GM13977 (cell line): ENCODE measurements at places on chromosomes 3 and 15.
A peak's percentile ranks its signal among the peaks of the same experiment; 100 is the strongest.

DNA sequence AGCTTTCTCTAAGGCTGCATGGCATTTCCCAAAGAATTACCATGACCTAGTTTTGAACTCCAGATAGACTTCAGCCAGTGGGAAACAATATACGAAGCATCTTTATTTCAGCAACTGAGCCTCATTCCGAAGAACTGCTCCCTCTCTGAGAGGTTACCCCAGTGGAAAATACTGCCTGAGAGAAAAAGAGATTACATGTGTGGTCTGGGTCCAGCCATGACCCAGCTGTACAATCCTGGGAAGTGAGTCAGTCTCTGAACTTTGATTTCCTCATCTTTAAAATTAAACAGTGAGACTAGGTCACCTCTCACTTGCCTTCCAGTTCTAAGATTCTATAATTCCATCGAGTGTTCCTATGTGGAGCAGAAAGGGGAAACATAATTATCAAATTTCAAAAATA is 42.4 kb downstream of the TNIK start:
- DNase-seq, result no peak

GRCh38 chr15:64731805-64732151 is 43.6 kb downstream of the RBPMS2 start:
- no peak for DNase-seq

GRCh38 chr3:53109891-53110771 is 20.1 kb downstream of the RFT1 start:
- no peak for DNase-seq

DNA sequence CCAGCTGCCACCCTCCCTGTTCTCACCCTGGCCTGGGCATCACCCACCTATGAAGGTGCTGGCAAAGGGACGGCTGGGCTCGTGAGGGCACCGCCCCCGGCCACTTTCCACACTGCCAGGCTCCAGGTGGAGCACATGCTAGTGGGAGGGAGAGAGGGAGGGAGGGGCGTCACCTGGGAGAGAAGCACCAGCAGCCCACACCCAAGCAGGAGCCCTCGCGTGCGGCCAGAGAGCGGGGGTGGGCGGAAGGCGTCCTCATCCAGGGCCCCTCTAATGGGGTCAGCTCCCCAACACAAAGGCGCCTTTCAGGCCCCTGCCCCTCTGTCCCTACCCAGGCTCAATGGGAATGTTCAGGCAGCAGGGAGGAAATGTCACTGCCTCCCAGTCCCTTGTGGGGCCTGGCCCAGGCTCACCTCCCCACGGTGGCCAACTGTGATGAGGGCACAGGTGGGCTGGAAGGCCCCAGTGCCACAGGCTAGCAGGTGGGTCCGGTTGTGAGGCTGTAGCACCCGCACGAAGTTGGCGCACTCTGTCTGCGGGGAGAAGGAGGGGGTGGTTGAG is 3.1 kb downstream of the SEMA3G start:
- no peak for DNase-seq

DNA sequence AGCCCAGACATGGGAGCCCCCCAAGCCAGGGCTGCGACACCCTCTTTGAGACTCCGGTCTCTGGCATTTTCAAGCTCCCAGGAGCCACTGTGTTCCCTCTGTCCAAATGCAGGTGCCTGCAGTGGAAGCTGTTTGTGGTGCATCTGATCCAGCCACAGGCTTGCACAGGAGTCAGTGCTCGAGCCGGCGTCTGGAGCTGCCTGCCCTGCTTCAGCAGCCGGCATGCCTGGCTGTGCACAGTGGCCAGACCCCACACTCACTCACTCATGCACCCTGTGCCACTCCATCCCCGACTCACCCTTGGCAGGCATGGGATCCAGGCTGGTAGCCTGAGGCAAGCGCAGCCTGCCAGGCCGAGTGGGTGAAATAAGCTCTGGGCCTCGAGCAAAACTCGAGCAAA is 555.0 kb upstream of the CCDC54 start:
- no peak for DNase-seq

DNA sequence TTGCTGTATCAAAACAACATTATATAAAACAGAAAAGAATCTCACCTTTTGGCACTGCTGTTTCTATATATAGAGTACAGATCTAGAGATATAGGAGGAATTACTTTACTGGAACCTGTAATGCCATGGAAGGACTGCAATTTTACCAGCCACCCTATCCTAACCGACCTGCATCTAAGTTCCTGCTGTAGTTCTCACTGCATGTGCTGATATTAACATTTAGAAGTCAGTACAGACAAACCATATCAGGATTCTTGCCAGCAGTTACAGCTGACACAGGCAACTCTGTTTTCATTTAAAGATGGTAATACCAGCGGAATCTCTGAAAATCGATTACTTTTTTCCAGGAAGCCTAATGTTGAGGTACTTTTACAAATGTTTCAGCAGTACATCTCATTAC is 73.4 kb upstream of the MYO5C start:
- DNase-seq, result no peak

GRCh38 chr3:12287727-12288181 is 1.1 kb upstream of the PPARG start:
- peak; percentile 38 for DNase-seq

- no peak for DNase-seq
Measured at GRCh38 chr3:16533928-16534574, 20.6 kb upstream of the RFTN1 start.
